AG04450 (cell line): ENCODE measurements at places on chromosomes 12 and 14.

GRCh38 chr12:39736406-39736805 lies 116.8 kb upstream of the ABCD2 start:
- no peak for DNase-seq

- no peak for DNase-seq
Measured at GRCh38 chr12:57232156-57232756, 2.7 kb downstream of the SHMT2 start.

DNA sequence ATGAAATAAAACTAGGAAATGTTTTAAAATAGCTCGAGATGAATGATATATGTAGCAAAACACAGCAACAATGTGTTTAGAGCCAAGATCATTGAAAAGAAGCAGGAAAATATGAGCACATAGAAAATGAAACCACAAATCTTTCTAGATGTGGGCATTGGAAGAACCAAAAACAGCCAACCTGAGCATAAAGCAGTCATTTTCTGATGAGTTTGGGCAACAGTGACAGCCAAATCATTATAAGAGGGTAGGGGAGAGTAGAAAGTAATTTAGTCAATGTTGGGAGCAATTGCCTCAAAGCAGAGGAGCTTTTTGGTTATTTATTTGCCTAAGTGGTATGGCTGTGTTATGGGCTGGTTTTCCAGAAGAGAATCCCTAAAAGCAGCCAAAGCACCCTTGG lies 8.8 kb upstream of the BICDL1 start:
- DNase-seq: no peak

DNA sequence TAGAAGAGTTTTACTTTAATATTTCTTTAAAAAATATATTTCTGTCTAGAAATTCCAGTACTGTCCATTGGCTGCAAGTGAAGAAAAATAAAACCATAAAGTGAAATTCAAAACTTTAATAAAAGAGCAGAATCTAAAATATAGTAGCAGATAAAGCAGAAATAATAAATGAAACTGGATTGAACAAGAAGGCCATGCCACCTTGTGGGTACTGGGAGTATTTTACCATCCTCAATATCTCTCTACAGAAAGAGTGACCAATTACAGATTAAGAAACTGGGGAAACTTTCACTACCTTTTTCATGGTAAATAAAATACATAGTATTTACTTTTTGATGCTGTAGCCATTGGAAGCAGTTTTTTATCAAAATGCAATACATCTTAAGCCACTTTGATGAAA lies 220.5 kb downstream of the BCAT1 start:
- no peak for DNase-seq

- DNase-seq: no peak
Measured at GRCh38 chr12:124745891-124746570, 117.6 kb downstream of the SCARB1 start.

- DNase-seq: no peak
Measured at GRCh38 chr12:59452746-59453145, 143.1 kb upstream of the SLC16A7 start.

DNA sequence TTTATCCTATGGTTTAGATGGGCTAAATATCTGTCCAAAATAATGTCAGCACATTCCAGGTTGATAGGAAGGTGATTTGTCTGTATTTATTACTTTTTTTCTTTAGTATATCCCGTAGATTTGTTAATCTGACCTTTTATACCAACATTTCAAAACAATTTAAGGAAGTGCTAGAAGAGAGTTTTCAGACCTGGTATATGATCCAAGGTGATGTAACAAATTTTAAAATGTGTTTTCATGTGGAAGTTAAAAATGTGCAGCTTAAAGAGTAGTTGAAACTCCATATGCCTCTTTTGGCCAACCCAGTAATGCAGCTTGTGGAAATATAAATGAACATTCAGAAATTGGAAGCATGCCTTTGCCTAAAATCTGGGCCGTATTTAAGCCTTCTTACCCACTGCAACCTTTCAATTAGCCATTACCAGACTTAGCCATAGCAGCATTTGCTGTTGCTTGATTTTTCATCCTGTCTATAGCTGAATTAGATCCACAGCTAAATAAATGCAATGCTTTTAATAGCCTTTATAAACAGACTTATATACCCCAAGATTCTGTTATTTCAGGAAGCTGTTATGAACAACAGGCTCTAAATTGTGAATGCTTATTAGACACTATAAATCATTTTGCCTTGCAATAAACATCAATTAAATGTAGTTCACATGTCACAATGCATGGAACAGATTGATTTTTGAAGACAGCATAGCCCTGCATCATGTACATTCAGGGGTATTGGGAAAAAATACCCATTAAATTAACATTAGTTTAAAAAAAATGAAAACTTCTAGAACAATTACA lies 271.2 kb downstream of the PDZRN4 start:
- DNase-seq: no peak

GRCh38 chr14:29016050-29016900 lies 249.7 kb downstream of the FOXG1 start:
- no peak for DNase-seq

DNA sequence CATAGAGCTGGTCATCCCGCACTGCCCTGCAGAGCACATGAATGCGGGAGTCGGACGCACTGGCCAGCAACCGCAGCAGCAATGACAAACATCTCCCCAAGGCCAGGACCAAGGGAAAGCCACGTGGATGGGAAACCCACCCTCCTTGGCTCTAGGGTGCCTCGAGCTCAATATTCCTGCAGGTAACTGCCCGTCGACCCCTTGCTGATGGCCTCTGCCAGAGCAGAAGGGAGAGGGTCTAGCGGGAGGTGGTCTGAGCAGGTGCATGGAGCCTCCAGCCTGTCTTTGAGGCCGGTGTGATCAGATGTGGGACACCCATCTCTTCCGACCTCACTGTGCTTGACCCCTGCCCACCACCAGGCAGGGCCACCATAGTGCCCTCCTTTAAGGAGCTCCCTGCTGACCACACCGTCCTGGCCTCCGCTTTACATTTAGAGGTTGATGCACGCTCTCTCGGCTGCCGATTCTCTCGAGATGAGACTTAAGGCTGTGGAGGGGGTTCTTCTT lies 89.7 kb downstream of the PIWIL1 start:
- no peak for DNase-seq

- DNase-seq: no peak
Measured at GRCh38 chr14:54698966-54699530, 132.1 kb downstream of the SAMD4A start.

- no peak for DNase-seq
Measured at GRCh38 chr12:77407931-77408330, 342.6 kb upstream of the E2F7 start.

DNA sequence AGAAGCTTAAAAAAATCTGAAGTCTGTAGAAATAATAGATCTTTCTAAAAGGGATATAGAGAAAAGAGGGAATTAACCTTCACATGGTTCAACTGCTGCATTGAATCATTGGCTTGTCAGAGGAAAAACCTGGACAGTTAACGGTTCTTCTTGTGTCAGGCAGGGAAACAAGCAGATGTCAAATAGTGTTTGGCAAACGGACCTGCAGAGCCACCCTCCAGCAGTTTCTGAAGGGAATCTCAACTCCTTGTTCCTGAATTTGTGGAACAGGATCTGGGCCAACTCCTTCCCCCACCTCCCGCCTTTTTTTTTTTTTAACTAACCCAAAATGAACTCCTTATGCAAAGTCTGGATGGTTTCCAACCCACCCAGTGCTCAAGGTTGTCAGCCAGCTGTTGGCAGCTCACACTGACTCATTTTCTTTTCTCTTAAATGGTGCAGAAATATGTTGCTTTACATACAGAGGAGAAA lies 187.3 kb downstream of the CAND1 start:
- DNase-seq: peak; percentile 80

DNA sequence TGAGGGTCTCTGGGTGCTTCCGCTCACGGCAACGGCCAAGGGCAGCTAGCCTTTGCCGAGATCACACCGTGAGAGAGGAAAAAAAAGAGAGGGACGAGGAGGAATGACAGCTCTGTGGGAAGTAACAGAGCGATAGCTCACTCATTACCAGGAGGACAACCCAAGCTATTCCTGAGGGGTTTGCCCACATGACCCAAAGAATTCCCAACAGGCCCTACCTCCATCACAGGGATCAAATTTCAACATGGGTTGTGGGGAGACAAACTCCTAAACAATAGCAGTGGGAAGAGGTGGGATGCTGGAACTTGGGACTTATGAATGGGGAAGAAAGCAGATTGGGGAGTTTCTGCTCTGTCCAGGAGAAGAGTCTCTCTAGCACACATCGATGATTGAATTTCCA lies 180.6 kb downstream of the LRRK2 start:
- no peak for DNase-seq

- DNase-seq: peak; percentile 20
Measured at GRCh38 chr12:99605-100004, 33.0 kb downstream of the IQSEC3 start.

DNA sequence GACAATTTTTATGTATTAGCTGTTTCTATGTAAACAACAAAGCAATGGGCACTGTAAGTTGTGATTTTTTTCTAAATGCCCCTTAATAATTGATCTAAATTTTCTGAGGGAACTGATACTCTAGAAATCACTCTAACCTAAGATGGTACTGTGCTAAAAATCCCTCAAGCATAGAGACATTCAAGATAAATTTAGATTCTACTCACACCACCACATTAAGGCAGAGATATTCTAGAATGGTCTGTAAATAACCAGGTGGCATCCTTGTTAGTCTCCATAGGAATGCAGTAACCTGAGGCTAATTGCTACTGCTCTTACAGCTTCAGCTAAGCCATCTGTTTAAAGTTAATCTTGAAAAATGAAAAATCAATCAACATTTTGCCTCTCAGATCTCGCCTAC lies 87.3 kb downstream of the SLC41A2 start:
- DNase-seq: no peak

GRCh38 chr12:109923481-109924245 lies 23.6 kb downstream of the TCHP start:
- DNase-seq: no peak

DNA sequence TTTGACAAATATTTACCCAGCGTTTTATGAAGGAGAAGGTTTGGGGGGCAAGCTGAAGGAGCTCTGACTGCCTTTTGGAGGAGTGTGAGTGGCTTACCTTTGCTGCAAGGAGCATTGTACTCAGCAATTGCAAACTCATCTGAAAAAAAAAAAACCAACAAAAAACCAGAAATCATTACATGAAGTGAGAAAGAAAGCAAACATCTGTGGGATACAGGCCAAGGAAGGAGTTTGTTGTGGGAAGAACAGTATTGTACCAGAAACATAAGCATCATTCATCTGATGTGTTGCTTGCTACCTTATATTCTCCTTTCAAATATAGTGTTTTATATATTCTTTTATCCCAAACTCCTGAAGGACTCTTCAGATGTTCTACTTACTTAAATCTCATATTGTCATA lies 47.6 kb downstream of the A2M start:
- no peak for DNase-seq

- peak; percentile 88 for DNase-seq
Measured at GRCh38 chr14:87133073-87133801, 859.7 kb downstream of the GALC start.

GRCh38 chr12:127771546-127771945 lies 495.4 kb upstream of the TMEM132C start:
- no peak for DNase-seq

GRCh38 chr14:89367779-89368120 lies 49.3 kb downstream of the FOXN3 start:
- no peak for DNase-seq

DNA sequence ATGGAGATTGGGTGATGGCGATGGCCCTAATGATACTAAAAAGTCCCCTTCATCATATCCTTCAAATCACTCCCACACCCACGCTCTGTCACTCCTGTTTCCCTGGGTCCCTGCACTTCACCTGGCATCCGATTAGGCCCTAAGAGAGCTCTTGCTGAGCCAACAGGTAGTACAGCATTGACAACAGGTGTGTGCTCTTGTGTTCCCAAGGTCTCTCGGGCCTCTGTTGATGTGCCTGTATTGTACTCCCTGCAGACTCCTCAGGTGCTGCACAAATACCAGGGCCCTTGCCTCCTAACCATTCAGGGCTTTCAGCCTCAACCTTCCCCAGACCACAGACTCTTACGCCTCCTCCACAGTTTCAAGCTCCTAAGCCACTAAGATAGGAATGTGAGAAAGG lies 25.8 kb upstream of the VDR start:
- DNase-seq: no peak

- DNase-seq: no peak
Measured at GRCh38 chr12:121939186-121939585, 20.8 kb downstream of the CFAP251 start.

DNA sequence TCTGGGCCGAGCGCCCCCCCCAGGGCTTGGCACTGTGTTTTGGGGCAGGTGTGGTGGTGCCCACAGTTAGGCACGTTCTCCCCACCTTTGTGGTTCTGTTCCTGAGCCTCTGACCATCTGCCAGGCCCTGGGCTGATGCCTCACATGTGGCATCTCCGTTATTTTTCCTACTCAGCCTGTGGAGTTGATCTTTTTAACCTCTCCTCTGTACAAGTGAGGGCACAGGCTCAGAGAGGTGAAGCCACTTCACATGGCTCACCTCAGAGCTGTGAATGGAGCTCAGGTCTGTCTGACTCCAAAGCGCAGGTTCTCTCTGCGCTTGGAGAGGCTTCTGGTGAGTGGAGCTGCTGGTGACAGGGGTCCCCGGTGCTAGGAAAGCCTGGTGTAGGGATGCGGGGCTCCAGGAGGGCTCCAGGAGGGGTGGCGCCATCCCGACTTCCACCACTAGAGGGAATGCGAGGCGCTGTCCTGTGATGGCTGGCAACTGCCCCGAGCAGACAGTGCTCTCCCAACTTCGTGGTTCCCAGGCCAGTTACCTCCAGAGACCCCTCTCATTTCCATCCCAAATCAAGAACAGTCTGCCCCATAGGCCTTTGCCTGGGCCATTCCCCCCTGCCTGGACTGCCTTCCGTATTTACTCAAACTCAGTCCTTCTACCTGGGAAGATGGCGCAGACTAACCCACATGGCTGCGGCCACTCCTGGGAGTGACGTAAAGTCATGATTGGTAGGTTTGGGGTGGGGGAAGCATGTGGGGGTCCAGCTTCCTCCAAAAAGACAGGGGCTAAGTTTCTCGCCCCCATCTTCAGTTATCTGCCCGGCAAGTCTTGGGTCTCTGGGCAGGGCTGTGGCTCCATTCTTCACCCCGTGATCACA lies 9.9 kb downstream of the BCL7A start:
- DNase-seq: no peak

GRCh38 chr14:103696466-103697071 lies 18.7 kb downstream of the XRCC3 start:
- peak; percentile 73 for DNase-seq

DNA sequence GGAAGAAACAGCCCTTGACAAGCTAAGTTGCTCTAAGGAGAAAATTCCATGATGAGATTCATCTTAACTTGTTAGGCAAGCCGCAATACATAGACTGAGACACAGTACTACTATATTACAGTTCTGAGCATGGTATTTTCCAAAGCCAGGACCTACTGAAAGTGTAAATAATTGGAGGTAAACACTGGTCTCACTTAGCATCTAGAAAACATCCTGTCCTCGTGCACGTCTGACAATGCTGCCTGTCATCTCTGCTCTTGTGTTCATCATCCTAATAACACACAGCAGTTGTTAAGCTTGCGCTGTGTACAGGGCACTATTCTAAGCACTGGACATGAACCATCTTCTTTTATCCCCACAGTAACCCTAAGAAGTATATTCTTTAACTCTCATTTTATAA lies 64.2 kb downstream of the GNG2 start:
- DNase-seq: no peak

- no peak for DNase-seq
Measured at GRCh38 chr14:85248881-85249635, 280.9 kb upstream of the FLRT2 start.
